MCF 10A (cell line): ENCODE measurements at places on chromosomes 1 and 21.
A peak's percentile ranks its signal among the peaks of the same experiment; 100 is the strongest.

- peak; percentile 37 for DNase-seq
Measured at GRCh38 chr21:27505516-27505915, 538.6 kb upstream of the ADAMTS5 start.

DNA sequence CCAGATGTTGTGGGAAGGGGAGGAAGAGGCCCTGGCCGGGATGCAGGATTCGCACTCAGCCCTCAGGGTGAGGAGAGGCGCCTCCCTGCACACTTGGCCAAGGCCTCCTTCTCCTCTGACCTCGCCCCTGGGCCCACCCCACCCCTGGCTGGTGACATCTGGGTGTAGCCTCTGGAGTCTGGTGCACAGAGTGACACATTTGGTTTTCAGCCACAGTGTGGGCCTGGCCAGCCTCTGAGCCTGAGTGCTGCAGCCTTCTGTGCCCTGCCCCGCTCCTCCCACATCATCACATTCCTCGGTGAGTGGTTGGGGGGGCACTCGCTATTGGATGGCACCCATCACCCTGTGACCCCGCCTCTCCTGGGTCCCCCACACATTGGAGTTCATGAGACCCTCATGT lies 45.8 kb downstream of the PRDM16 start:
- DNase-seq, result no peak

GRCh38 chr1:108704496-108704895 lies 8.2 kb upstream of the FNDC7 start:
- DNase-seq, result peak; percentile 74

- DNase-seq, result peak; percentile 74
Measured at GRCh38 chr1:61851849-61852669, 109.8 kb downstream of the PATJ start.

- peak; percentile 86 for DNase-seq
Measured at GRCh38 chr1:208979776-208980175, 603.7 kb upstream of the CAMK1G start.

- no peak for DNase-seq
Measured at GRCh38 chr1:226638001-226638601, 89.5 kb downstream of the STUM start.

DNA sequence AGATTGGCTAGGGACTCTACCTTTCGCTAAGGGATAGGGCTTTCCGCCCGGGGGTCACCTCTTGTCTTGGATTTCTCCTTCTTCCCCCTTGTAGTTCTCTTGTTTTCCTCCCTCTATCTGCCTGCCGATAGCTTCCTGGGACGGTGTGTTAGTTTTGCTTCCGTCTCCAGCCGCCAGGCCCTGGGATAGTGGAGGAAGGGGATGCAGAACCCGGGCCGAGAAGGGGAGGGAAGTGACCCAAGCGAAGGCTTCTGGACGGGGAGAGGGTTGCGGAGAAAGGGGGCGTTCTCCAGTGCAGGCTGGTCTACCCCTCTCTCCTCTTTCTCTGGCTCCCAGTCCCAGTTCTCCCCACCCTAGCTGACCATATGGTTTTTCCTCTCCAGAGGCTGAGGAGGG lies 871 bp downstream of the TUFT1 start:
- peak; percentile 41 for DNase-seq

DNA sequence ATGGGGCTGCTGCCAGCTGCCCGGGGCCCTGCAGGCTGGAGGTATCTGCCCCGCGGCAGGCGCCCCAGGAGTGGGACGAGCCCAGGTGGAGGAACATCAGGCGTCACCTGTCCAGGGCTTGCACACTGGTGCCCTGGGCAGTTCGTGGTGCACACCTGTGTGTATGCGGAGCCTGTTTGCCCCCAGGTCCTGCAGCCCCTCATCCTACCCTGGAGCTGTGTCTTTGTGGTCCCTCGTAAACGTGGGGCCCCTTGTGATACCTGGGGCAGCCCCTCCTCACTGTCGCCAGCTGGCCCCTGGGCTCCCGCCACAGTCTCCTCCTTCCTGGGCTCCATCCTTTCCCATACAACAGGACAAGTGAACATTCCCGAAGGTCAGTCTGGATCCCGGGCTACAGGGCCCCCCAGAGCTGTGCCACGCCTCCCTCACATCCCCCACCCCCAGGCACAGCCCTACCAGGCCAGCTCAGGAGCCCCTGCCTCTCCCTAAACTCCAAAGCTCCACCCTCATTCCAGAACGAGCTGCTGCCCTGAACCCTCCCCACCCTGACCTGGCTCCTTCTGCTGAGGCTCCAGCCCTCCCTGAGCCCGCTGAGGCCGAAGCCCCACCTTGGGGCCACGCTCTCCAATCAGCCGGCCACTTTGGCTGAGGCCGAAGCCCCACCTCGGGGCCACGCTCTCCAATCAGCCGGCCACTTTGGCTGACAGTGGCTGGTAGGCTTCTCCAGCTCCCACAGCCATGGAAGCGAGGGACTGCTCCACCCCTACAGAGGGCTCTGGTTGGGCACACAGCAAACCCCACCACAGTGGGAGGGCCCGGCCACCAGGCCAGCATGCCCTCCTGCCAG lies 42.6 kb downstream of the UBE2G2 start:
- no peak for DNase-seq

- no peak for DNase-seq
Measured at GRCh38 chr1:209238356-209238755, 345.2 kb upstream of the CAMK1G start.

GRCh38 chr21:33821503-33822322 lies 93.9 kb downstream of the ATP5PO start:
- no peak for DNase-seq

GRCh38 chr1:18008081-18008480 lies 99.5 kb upstream of the IGSF21 start:
- DNase-seq, result no peak

- no peak for DNase-seq
Measured at GRCh38 chr1:223102797-223103533, 40.1 kb downstream of the TLR5 start.

GRCh38 chr1:12617901-12618660 lies at the start of gene DHRS3:
Gene DHRS3 (minus strand): TSS chr1:12618210. CDS start chr1:12617348, 862 bp downstream.
- peak; percentile 92 for DNase-seq

DNA sequence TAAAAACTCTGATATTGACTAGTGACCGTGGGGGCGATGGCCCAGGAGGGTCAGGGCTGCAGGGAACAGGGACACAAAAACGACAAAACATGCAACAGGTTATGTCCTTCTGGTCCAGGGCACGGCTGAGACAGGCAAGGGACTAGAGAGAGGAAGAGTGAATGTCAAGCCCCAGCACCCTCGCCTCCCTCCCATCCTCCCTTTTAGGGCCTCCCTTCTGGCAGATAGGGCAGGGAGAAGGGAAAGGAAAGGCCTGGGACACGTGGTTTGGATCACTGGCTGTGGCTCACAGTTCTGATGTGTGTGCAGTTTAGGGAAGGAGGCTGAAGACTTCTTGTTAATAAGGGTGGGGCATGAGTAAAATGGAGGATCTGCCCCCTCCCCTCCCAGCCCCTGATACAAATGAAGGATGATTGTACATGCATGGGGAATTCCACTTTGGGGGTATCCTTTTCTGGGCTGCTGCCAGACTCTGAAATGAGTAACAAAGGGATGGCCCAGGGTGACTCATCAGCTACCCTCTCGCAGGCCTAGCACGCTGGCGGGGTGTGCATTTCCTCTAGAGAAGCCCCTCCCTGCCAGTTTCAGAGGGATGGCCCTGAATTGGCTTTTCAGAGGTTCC lies 14.2 kb downstream of the CAPN2 start:
- peak; percentile 100 for DNase-seq

DNA sequence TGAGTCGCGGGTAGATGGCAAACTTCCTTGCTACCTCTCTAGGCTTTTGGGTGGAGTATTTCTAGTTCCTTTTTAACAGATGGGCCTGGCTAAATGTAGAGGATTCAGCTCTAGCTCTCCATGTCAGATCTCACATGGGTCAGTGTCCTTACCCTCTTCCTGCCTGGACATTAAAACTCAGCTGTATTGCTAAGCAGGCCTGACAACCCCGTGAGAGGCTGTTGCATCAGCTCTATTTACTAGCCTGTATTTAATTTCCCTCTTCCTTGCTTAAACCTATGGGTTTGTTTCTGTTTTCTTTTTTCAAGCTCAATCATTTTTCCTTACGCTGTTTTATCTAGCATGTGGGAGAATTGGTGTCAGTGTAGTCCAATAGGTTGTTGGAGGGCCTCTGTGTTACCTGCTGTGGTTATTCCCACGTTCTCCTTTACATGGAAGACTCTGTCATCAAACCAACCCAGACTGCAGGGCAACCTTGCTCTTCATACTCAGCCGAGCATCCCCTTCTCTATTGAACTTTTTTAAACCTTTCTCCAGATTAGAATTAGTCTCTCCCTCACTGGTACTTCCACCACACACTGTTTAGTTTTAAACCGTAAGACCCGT lies 79.5 kb upstream of the BACH1 start:
- no peak for DNase-seq

- DNase-seq, result peak; percentile 78
Measured at GRCh38 chr1:241323514-241324195, 33.4 kb downstream of the RGS7 start.

DNA sequence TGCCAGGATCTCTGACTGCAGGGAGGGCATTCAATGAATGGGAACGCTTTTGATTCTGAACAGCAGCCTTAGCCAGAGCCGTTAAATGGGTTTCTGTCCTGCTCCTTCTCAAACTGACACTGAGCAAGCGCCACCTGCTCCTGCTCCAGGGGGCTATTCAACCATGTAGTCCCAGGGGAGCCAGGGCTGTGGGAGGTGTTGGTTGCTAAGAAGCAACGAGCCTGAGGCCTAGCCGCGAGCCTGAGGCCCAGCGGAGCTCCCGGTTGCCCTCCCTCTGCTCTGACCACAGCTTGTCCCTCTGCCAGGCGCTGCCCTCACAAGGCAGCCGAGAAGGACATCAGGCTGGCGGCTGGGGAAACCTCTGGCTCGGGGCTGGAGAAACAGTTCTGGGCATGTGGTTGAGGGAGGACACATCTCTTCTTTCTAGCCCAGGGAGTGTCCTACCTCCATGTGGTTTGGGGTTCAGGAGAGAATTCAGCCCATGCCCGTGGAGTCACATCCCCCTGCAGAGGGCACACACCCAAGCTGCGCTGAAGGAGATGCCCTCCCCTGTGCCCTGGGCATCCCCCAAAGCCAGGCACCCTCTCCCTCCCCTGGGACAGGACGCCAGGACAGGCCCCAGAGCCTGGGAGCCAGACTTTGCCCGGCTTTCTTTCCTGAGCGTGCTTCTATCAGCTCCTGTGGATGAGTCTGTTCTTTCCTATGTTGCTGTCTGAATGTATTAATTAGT lies 18.0 kb downstream of the PCP4 start:
- no peak for DNase-seq

GRCh38 chr1:227905573-227906487 lies 41.9 kb downstream of the WNT9A start:
- DNase-seq, result no peak

GRCh38 chr1:195867638-195868037 lies 740.6 kb downstream of the KCNT2 start:
- no peak for DNase-seq

DNA sequence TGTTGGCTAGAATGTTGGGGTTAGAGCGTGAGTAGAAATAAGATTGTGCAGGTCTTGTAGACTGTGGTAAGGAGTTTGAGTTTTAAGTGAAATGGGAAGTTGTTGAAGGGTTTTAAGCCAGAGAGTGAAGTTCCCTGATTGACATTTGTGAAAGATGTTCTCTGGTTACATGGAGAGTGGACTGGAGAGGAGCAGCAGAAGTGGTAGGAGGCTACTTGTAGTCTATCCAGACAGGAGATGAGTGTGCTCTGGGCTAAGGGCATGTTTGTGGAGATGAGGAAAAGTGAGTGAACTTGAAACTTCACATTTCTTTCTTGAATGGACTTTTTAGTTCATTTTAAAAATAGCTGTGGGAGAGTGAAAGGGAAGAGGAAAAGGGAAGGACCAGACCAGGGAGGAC lies 37.0 kb downstream of the F3 start:
- no peak for DNase-seq

- peak; percentile 28 for DNase-seq
Measured at GRCh38 chr1:55378582-55378981, 163.4 kb upstream of the USP24 start.

DNA sequence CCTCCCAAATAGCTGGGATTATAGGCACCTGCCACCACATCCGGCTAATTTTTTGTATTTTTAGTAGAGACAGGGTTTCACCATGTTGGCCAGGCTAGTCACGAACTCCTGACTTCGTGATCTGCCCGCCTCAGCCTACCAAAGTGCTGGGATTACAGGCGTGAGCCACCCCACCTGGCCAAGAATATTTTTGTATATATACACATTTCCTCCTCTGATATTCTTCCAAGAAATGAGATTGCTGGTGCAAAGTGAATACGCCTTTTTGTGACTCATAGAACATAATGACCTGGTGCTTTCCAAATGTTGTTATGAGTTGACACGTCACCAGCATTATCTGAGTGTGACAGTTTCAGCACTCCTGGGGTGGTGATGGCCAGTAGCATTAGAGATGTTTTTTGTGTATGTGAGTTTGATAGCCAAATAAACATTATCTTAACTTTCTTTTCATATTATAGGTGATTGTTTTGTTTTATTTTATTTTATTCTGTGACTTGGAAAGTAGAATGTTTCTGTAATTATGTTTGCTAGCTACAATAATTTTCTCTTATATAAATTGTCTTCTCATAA lies 54.9 kb downstream of the KCNK1 start:
- DNase-seq, result peak; percentile 96

GRCh38 chr1:87004857-87005256 lies 90.4 kb downstream of the HS2ST1 start:
- DNase-seq, result no peak

GRCh38 chr1:115307661-115308060 lies 30.4 kb downstream of the NGF start:
- no peak for DNase-seq

DNA sequence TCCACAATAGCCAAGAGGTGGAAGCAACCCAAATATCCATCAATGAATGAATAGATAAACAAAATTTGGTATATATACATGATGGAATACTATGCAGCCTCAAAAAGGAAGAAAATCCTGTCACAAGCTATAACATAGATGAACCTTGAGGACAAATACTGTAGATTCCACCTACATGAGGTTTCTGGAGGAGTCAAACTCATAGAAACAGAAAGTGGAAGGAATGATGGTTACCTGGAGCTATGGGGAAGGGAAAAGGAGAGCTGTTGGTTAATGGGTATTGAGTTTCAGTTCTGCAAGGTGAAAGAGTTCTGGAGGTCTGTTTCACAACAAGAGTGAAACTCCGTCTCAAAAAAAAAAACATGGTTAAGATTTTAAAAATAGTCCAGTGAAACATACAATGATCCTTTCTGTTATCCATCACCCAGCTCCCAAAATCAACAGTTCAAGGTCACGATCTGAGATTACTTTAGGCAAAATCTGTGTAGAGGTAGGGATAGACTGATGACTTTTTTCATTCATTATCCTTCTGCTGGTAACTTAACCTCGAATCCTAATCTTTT lies 80.8 kb upstream of the HNRNPU start:
- no peak for DNase-seq

DNA sequence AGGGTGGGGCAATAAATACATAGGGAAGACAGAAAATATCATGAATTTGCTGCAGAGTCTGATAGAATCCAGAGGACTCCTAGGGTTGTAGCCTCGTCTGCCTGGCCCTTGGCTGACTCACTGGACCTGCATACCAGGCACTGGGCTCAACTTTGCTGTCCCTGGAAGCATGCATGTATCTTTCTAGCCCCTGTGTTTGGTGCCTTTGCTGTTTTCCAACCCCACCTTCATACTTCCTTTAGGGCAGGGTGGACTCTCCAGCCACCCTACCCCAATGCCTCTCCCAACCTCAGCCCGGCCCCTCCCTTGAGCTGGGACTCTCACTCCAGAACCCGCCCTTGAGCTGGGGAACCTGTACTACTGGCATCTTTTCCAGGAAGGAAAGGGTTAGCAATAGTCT lies 1.2 kb downstream of the RAB25 start:
- DNase-seq, result no peak

- no peak for DNase-seq
Measured at GRCh38 chr1:151242442-151242841, 12.1 kb upstream of the PSMD4 start.
